Islet precursor cell (in vitro differentiated cells): ENCODE measurements at places on chromosomes 11 and 22.

- DNase-seq = peak; percentile 83
Measured at GRCh38 chr11:62295504-62295903, 3.4 kb downstream of the SCGB1D4 start.

GRCh38 chr22:25750569-25751173 lies 8.7 kb downstream of the MYO18B start:
- no peak for DNase-seq

GRCh38 chr11:85798361-85798760 lies 12.6 kb downstream of the SYTL2 start:
- no peak for DNase-seq

DNA sequence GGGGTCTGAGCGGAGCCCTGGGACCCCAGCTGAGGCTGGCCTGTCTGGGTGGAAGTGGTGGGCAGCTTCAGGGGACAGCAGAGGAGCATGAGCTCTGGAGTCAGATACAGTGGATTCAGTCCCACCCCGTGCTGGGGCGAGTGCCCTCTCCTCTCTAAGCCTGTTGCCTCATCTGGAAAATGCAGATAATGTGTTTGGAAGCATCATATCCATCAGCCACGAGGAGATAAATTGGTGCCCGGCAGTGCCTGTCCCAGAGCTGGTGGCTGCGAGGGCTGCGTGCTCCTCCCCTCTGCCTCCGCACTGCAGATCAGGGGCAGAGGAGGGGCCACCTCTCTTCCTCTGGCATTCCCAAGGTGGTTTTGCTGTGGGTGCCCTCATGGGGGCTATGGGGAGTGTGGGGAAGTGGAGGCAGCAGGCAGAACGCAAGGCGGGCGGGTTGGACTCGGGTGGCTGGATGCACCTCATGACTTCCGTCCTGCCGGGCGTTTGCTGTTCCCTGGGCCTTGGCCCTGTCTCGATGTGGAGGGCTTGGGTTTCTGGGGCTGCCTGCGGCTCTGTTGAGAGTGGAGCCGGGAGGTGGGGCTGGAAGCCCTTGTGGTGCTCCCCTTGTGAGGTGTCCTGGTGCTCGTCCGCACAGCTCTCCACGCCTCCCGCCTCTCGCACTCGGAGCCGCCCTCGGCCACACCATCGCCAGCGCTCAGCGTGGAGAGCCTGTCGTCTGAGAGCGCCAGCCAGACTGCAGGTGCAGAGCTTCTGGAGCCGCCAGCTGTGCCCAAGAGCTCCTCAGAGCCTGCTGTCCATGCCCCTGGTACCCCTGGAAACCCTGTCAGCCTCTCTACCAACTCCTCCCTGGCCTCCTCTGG lies 20.9 kb downstream of the MICALL1 start:
- DNase-seq = no peak

- DNase-seq = peak; percentile 7
Measured at GRCh38 chr11:35825386-35825785, 118.5 kb upstream of the LDLRAD3 start.

- DNase-seq = no peak
Measured at GRCh38 chr11:85822814-85823213, 11.9 kb upstream of the SYTL2 start.

GRCh38 chr11:11845551-11845950 lies 3.8 kb downstream of the USP47 start:
- DNase-seq = no peak

DNA sequence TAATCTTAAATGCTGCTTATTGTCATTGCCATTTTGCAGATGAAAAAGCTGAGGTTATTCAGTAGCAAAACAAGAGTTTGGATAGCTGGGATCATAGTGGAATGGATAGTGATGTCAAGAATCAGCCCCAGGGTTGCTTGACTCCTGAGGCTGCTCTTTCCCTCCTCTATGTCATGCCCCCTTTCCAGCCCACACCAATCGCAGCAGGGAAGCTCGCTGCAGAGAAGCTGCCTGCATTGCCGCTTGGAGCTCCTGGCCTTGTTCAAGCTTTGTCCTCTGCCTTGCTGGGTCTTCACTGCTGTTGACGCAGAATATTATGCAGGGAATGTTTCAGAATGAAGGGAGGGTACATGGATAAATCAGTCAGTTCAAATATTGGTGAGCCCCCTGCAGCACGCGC lies 128.8 kb upstream of the RASSF10 start:
- DNase-seq = peak; percentile 12

DNA sequence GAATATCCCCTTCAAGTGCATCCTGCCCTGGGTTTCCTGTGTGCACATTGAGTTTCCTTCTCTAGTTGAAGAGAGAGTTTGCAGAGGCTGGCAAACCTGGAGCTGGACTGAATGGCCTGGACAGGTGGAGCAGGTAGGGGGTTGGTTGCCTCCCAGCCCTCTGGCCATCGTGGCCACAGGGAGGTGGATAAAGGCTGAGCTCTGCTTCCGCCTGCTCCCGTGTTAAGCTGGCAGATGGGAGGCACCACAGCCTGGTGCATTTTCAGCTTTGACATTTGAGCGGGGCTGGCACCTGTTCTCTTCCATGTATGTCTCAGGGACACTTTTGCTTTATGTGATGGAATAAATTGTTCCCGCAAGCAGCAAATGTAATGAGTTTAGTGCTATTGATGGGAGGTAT lies 11.1 kb downstream of the MICAL2 start:
- no peak for DNase-seq

- DNase-seq = peak; percentile 73
Measured at GRCh38 chr11:13487661-13488030, 8.2 kb downstream of the PTH start.

DNA sequence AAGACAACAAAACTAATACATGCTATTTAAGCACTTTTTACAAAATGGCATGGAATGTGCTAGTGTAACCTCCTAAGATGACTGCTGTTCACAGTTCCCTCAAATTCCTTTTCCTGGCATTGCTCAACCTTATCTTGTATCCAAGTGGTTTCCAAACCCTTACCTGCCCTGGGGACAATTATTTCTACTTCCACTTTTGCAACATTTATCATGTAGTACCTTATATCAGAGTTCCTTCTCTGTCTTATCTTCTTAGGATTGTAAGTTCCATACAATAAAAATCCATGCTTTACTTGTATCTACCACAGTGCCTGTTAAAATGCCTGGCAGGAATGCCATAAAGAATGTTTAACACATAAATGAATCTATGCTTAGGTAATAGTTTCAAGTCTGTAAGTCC lies 109.2 kb upstream of the MTMR2 start:
- DNase-seq = no peak

- DNase-seq = no peak
Measured at GRCh38 chr11:77454867-77455655, 18.8 kb downstream of the PAK1 start.

DNA sequence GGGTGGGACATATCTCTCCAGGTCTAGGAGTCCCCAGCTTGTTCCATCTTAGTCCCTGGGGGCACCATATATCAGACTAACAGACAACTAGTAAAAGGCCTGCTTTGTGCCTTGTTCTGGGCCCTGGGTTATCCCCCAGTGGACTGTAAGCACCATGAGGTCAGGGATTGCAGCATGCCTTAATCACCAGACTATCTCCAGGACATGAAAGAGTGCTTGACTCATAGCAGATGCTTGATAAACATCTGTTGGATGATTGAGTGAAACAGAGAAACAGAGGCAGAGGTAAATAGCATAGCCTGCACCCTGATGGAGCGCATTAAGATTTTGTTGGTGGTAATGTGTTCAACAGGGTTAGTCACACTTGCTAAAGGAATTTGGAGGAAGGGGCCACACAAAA lies 94.1 kb downstream of the MICAL2 start:
- DNase-seq = no peak

DNA sequence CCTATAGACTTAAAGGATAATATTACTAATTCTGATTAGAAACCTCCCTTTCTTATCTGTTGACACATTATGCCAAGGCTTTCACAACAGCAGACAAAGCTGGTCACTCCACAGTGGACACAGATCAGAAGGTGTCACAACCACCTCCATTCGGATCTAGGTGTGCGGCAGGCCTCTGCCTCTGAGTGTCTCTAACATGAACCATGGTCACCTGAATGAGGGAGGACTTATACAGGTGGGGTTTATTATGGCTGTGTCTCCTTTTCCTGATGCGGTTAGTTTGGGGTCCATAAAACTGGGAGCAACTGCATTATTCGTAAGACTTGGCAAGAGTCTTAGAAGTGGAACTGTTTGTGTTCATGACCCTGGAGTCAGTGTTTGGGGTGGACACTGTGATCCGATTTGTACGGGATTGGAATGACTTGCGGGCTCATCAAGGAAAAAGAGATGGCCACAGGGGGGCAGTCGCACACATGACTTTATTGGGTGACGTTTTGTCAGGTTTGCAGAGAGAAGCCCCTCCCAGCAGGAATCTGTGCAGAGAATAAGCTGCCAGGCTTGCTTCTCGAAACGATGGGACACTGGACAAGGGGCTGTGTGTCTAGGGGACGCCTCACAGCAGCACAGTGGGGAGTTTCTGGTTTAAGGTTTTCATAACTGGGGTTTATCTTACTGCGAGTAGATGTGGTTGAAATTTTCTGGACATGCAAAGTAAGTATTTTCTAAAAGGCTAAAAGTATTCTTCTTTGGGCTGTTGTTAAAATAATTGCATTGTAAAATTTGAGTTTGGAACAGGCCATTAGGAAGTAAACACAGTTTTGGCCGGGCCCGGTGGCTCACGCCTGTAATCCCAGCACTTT lies 90.6 kb downstream of the GAB4 start:
- DNase-seq = peak; percentile 83

GRCh38 chr11:91219535-91219934 lies 996.7 kb upstream of the CHORDC1 start:
- DNase-seq = no peak

- DNase-seq = no peak
Measured at GRCh38 chr11:117745346-117745745, 51.7 kb downstream of the DSCAML1 start.

DNA sequence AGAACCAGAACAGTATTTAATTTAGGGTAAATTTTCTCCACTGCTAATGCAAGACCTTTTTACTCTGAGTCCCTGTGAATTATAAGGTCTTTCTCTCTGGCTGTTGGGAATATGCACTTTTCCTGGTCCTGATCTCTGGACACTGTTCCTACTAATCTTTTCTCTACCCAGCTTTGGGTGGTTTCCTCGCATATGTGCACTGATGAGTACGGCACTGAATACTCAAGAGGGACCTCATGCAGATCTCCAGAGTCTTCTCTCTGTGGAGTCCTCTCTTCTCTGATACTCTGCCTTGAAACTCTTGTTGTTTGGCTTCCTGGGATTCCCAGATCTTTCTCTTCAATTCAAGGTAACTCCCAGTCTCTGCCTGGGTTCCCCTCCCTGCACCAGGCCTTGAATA lies 14.0 kb downstream of the KCTD14 start:
- no peak for DNase-seq

DNA sequence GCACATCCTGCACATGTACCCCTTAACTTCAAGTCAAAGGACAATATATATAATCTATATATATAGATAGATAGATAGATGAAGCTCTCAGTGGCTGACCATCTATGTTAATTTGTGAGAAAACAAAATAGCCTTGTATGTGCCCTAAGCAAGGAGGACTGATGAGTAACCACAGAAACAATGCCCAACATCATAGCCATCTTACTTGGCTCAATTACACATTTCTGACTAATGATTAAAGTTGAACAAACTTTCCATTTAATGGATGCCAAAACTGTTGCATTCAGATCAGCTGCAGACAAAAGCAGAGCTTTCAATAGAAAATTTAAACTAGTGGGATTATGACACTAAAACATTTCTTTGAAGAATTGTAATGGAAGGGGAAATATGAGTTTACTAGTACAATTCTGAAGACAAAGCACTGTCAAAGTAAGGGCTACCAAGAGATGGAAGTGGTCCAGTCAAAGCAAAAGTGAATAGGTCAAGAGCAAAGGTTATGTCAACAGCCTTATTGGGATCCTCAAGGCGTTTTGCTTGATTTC lies 1188.2 kb upstream of the RAG2 start:
- no peak for DNase-seq

GRCh38 chr11:120170741-120171261 lies 32.9 kb upstream of the TRIM29 start:
- peak; percentile 42 for DNase-seq

DNA sequence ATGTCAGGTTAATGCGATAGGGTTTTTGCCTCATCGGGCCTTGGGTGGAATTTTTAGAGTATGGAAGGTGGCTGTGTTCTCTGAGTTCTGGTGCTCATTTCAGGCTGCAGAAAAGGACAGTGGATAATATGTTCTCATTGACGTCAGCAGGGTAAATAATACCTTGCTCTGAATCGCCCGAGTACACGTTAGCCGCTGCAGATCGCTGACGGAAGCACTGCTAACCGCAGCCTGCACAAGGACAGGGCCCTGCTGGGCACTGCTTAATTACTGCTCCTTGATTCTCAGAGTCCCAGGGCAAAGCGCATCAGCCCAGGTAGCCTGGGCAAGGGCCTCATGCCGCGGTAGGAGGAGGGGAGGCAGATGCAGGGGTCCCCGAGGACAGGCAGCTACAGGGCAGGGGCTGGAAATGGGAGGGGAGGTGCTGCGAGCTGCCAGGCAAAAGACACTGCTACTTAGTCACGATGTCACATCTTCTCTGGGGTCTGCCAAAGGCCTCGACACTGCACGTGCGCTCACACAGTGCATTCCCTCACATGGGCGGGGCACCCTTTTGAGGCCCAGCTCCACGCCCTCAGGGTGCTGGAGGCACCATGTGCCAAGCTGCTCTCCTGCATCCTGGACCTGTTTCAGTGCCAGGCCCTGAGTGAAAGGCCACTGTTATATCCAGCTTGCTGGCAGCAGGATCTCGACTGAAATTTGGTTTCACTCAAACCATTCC lies 35.2 kb downstream of the PPP2R1B start:
- no peak for DNase-seq

DNA sequence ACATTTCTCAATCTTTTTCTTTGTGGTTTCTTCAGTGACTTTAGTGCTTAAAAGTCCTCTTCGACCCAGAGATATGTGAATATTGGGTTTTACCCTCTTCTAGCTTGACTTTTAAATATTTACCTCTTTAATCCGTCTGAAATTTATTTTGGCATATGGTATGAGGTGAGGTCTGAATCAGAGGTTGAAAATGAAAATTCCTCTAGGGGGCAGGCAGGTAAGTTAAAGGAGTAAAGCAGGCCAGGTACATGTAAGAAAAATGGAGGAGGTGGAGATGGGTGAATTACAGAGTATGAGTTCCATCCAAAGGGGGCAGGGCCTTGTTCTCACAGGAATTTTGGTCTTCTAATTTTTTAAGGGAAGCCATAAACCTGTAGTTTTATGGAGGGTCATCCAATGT lies 263.8 kb upstream of the NARS2 start:
- no peak for DNase-seq

DNA sequence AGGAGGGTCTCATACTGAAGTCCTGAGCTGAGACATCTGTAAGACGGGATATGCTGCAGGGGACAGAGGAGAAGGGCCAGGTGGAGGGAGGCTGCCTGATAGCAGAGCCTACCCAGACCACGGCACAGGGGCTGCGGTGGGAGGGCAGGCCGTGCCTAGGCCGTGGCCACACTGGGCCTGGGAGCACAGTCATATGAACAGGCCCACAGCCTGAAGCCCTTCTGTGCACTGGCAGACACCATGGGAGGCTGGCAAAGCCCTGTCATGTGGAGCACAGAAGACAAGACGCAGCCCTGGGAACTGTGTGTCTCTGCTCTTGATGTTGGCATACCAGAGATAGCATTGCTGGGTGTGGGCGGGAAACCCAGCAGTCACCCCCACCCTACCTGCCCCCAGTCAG lies 3.3 kb downstream of the SPATA19 start:
- DNase-seq = peak; percentile 77
